Activated CD4-positive, alpha-beta T cell treated with anti-CD3 and anti-CD28 coated beads for 36 hours (primary cell): ENCODE measurements at places on chromosomes 5 and 9. TPM values are rescaled to one million over a fixed set of nuclear protein-coding genes. Genes with fewer than 3 reads are reported as not detected.

DNA sequence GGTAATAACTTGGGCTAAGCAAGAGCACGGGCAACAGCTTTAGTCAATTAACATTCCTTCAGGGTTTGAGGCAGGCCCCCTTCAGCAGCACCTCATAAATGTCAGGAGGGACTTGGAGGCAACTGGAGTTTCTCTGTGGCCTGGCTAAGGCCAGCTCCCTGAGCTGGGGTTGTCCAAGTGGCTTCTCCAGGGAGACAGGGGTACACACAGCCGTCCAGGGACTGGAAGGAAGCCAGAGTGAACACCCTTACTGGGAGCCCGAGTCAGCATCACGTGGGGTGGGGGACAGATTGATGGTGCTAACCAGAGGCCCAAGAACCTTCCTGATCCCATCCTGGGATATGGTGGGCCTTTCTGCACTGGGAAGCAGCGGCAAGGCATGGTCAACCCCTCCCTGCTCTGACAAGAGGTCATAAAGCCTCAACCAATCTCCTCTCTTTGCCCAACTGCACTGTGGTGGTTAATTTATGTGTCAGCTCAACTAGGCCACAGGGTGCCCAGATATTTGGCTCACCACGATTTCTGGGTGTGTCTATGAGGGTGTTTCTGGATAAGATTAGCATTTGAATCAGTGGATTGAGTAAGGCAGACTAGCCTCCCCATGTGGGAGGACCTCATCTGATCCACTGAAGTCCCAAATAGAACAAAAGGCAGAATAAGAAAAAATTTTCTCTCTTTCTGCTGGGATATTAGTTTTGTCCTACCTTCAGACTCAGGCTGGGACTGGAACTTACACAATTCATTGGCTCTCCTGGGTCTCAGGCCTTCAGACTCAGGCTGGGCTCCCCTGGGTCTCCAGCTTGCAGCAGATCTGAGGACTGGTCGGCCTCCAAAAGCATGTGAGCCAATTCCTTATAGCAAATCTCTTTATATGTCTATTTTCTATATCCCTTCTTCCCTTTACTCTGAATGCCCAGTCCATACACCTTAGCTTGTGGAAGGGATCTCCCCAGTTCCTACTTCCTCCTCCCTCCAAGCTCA, 127.2 kb upstream of the LARP1 start:
- no peaks in the 10 kb centered on the region for H3K4me1 ChIP-seq
- DNase-seq: no peak
- H3K27me3 ChIP-seq: no peaks in the 10 kb centered on the region
- no peak overlapping the region for H3K4me3 ChIP-seq
- H3K36me3 ChIP-seq: no peaks in the 10 kb centered on the region
- H3K27ac ChIP-seq: no peak overlapping the region

DNA sequence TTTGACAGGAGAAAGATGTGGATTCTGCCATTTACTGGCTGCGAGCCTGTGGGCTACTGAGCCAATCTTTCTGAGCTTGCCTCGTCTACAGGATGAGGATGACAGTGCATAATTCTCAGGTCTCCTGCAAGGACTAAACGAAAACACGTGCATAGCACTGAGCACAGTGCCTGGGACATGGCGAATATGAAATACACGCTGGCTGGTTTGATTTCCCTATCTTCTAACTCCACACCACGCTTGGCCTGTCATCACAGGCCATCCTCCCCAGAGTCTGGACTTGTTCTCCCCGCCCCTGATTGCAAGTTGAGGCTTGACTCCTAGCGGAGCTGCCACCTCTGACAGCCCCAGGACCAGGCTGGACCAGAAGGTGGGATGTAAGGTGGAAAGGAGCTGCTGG, 37.9 kb downstream of the ARPC5L start:
- no peaks in the 10 kb centered on the region for H3K27me3 ChIP-seq
- no peak overlapping the region for H3K27ac ChIP-seq
- H3K4me3 ChIP-seq: no peak overlapping the region
- H3K36me3 ChIP-seq: peaks cover 37% of the 10 kb centered on the region

MYORG gene
- 2.2 TPM for total RNA-seq

ECSCR gene
- 2.6 TPM for total RNA-seq

BRINP1 gene
- not detected for total RNA-seq
